Prostate gland (tissue), 2 donors: ENCODE measurements at places on chromosomes 3 and 15. TPM values are rescaled to one million over a fixed set of nuclear protein-coding genes. Genes with fewer than 3 reads are reported as not detected.

ALDH1A3 gene
- total RNA-seq, result 240 TPM

GUCA1C gene
- not detected for total RNA-seq

FMN1 gene
- 7.1 TPM for total RNA-seq

- no peak for DNase-seq
Observed at GRCh38 chr15:85692321-85692720, 102.4 kb downstream of the KLHL25 start.

DNA sequence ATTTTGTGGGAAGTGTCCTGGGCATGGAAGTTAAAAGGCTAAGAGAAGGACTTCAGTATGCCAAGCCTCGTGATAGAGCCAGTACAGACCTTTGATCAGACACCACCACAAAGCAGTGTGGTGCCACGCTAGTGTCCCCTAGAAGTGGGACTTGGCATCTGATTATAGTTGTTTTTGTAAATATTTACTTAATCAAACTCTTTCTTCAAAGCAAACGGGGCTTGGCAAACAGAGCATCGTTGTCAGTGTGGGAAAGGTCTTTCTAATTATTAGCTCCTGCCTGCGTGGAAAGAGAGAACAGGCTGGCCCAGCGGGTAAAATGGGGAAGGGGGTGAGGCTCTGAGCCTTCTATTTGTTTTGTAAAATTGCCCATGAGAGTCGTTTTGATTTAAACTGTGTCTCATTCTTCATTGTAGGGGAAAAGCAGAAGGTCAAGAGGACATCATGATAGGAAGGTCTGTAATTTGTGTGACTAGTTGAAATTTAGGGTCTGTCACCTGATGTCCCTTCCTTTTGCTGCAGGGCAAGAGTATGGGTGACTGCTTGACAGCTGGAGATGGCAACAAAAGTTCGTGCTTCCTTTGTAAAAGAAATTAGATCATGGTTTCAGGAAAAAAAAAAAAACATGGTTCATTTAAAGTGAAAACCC is 105.0 kb downstream of the IQCH start:
- no peak for DNase-seq

- DNase-seq, result no peak
Observed at GRCh38 chr3:166171695-166172094, 334.5 kb upstream of the BCHE start.

- DNase-seq, result no peak
Observed at GRCh38 chr15:48147358-48147757, 26.6 kb downstream of the SLC24A5 start.

DNA sequence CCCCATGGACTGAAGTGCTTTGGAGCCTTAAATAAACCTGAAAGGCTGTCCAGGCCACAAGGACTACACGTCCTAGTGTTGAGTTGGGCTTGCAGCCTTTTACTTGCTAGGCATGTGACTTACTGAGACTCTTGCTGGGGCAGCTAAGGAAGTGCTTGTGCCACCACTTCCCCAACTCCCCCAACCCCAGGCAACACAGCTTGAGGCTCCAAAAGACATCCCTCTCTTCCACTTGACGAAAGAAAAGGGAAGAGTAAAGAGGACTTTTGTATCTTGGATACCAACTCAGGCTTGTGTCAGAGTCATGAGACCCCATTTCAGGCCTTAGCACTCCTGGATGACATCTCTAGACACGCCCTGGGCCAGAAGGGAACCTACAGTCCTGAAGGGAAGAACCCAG is 109.8 kb downstream of the XRN1 start:
- DNase-seq, result no peak

- no peak for DNase-seq
Observed at GRCh38 chr3:112979244-112979832, 4.4 kb upstream of the CD200R1 start.

DNA sequence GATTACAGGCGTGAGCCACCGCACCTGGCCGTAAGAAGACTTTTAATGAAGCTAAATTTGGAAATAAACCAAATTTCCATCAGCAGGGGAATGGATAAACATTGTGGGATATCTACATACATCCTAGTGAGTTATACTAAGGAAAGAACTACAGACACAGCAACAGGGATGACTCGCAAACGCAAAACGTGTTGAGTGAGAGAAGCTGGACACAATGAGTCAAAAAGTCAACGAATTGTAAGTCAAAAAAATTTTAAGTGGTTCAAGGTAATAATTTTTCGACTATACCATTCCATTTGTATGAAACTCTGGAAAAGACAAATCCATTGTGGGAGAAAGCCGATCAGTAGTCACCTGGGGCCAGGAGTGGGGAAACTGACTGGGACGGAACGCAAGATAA is 19.9 kb downstream of the PLA2G4F start:
- DNase-seq, result no peak

DNA sequence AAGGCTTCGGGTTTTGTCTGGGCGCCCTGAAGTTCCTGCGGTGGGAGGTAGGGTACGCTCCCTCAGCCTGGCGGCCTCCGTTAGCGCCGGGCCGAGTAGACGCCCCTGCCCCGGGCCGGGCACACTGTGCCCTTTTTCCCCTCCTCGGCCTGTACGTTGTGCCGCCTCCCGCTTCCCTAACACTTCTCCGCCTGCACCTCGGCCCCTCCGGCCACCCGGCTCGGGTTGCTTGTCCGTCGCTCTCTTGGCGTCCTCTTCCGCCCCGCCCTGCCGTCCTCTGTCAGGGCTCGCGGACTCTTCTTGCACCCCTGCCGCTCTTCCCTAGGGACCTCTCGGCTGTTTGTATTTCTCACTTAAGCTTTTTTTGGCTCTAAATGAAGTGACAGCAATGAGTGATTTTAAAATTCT is 384 bp downstream of the KNL1 start:
- peak; percentile 27 for DNase-seq

DNA sequence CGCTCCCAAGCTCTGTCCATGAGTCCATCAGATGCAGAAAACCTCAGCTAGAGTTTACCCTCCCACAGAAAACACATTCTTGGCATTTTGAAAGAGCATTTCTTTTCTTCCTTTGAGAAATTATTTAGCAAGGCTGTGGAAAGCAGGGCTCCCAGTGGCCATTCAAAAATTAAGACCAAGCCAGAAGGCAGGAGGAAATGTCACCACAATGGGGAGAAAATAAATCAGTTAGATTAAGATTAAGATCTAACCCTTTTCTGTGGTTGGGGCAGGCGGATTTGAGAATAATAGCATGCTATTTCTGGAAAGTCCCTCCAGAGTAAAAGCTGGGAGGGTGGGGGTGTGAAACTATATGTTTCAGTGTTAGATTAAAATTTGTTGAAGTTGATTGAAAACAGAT is 20.2 kb downstream of the LRIG1 start:
- no peak for DNase-seq

SUCNR1 gene
- total RNA-seq, result not detected

ACY1 gene
- total RNA-seq, result 82.6 TPM

RTP3 gene
- total RNA-seq, result 0.68 TPM
